Forelimb muscle (tissue), 1 donor: ENCODE measurements at places on chromosomes 2 and 18. TPM values are rescaled to one million over a fixed set of nuclear protein-coding genes. Genes with fewer than 3 reads are reported as not detected.

DNA sequence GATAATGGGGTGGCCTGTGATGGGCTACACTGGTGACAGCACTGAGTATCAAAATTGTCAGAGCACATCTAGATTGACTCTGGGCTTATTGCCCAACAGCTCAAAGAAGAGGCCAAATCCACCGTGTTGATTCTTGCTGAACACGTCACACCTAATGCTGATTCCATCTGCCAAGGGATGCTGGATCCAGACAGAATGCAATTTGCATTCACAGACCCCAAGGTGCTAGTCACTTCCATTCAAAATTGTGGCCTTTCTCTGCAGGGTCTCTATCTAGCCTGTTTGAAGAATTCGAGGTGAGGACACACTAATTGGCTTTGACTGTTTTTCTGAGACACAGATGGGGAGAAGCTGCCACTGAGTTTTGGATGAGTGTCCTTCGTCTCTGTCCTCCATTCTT is 13.5 kb upstream of the GPR39 start:
- no peak for DNase-seq

The KCNG2 gene
- polyA plus RNA-seq = 0.46 TPM

GRCh38 chr2:154132827-154133226 is 261.1 kb downstream of the GALNT13 start:
- DNase-seq = no peak

The FIGN gene
- polyA plus RNA-seq = 2.0 TPM

GRCh38 chr2:173216051-173216450 is 138.6 kb upstream of the CDCA7 start:
- no peak for DNase-seq

GRCh38 chr2:179987916-179988315 is 19.2 kb downstream of the CWC22 start:
- DNase-seq = no peak

GRCh38 chr2:71943238-71944182 is 204.2 kb downstream of the CYP26B1 start:
- DNase-seq = no peak

DNA sequence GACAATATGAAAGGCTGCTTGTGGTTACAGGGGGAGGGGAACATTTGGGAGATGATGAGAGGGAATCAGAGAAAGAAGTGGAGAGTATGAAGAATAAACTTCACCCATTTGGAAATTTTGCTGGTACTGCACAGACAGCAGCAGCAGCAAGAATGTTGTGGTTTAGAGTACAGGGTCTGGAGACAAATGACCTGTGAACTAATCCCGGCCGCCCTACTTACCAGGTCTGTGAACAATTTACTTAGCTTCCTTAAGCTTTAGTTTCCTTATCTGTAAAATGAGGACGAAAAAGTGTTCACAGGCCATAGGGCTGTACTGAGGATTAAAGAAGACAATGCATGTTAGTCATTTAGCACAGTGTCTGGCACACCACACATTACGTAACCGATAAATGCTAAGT is 685.4 kb upstream of the CELF4 start:
- DNase-seq = no peak

GRCh38 chr2:241456546-241456945 is 51.8 kb downstream of the STK25 start:
- DNase-seq = no peak

The LYPD6 gene
- polyA plus RNA-seq = 2.3 TPM

- DNase-seq = no peak
These were observed 67.5 kb downstream of the TANC1 start for GRCh38 chr2:159035790-159036411.

The KLHL29 gene
- 7.3 TPM for polyA plus RNA-seq

DNA sequence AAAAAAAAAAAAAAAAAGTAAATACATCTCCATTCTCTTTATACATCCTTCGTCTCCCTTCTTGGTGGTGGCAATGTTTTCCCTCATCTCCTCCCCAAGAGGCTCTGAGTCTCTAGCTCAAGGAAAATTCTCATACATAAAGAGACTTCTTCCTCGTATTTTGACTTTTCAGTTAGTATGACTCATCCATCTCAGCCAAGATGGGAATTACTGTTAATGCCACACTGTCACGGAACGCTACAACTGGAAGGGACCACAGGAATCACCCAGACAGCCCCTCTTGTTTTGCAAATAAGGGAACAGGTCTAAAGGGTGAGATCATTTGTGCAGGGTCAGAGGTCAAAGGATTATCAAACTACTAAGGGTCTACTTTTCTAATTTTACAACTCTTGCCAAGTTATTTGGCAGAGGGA is 19.5 kb downstream of the NFE2L2 start:
- DNase-seq = no peak

GRCh38 chr2:16093639-16094529 is 153.5 kb downstream of the MYCN start:
- DNase-seq = no peak

DNA sequence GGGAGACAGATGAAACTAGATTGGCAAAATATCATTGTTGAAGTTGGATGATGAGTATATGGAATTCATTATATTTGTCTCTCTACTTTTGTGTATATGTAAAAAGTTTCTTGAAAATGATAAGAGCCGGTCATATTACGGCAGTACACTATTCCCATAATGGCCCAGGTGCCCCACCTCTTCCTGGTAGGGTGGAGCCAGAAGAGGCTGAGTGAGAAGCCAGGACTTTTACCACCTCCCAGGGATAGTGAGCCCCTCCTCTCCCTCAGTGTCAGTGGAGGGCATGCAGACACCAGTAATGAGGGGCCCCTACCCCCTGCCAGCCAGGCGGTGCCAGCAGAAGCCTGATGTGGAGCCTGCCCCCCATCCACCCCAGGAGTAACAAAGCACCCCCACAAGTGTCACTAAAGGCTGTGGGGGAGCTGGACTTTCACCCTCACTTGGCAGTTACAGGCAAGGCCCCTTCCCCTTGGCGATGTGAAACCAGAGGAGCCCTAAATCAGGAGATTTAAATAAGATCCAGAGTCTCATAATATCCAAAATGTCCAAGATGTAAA is 198.9 kb upstream of the RBBP8 start:
- no peak for DNase-seq

GRCh38 chr2:196077821-196078220 is 9.2 kb upstream of the DNAH7 start:
- DNase-seq = no peak

- DNase-seq = no peak
These were observed 88.2 kb upstream of the LCLAT1 start for GRCh38 chr2:30358842-30359241.

GRCh38 chr2:16140771-16141640 is 200.7 kb downstream of the MYCN start:
- no peak for DNase-seq

The ERFE gene
- polyA plus RNA-seq = 11.2 TPM

DNA sequence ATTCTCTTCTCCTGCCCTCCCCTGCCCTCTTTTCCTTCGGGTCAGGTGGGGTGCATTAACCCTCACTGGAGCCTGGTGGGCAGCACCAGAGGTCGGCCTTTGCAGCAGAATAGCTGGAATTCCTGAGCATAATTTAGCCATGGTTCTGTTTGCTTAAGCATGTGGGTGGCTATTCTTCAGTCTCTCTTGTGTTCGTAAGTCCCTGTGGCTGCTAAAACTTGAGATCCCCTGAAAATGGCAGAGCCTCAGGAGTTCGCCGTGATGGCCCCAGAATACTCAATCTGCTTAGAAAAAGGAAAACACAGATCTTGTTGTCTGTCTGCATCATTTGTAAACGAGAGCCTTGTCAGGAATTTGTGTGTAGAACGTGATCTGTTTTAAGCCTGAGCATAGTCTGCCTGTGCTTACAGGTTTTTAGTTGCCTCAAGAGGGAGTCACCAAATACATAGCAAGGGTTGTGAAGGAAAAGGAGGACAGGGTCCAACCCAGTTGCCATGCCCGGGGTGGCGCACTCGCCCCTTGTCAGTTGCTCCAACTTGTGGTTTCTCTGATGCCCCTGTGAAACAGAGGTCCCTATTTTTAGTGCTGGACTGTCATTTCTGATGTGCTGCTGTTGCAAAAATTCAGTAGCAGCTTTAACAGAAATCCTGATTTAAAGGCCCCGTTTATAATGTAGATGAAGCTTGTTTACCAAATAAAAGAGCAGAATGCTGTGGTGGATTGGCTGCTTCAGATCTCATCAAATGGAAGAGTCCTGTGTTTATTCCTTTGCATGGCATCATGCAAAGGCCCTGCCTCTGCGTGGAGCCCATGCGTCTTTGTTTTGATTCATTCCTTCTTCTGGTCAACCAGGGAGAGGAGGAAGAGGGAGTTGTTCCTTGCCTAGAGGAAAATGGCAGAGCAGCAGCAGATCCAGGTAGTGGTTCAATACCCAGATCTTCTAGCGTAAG is 74.8 kb downstream of the WDSUB1 start:
- DNase-seq = no peak

The ACMSD gene
- polyA plus RNA-seq = 0.44 TPM

GRCh38 chr2:12300019-12300602 is 416.6 kb upstream of the TRIB2 start:
- DNase-seq = no peak

GRCh38 chr18:56065086-56065485 is 477.1 kb upstream of the TCF4 start:
- no peak for DNase-seq

DNA sequence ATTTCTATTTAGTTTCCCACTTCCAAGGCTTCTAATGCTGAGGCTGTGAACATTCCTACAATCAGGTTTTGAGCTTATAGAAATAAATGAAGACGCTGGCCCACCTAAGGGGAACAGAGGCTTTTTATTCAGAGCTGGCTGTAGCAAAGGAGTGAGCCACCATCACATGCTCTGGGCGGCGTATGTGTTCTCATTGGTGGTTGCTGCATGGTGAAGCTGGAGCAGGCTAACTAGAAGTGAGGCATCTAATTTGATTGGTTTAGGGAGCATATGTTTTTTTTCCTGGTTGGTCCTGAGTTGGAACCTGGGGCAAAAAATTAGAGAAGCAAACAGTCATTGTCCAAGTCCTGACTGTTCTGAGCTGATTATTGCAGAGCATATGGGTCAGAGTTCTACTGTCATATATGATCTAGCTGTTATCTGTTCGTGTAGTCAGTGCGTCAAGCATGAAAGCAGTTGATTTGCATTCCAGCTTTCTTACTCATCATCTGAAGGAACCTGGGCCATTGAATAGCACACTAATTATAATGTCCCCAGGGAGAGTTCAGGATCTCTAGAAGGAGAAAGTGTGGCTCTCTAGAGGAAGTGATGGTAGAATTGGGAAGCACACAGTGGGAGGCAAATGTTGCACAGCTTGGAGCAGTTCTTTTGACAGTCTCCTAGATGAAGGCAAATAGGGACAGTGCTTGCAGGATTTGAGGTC is 279.6 kb downstream of the PARD3B start:
- no peak for DNase-seq

The KIAA2012 gene
- 0.37 TPM for polyA plus RNA-seq

The CXCR1 gene
- polyA plus RNA-seq = not detected
